ENCODE measurements at places on chromosomes 2 and 18.

- peak; percentile 32 for DNase-seq
These were observed 117.4 kb upstream of the CWC22 start for GRCh38 chr2:180124273-180125139.

- no peak for DNase-seq
These were observed 43.0 kb upstream of the EFEMP1 start for GRCh38 chr2:55966401-55967118.

GRCh38 chr2:105915005-105915558 lies 170.4 kb downstream of the NCK2 start:
- DNase-seq, result no peak

DNA sequence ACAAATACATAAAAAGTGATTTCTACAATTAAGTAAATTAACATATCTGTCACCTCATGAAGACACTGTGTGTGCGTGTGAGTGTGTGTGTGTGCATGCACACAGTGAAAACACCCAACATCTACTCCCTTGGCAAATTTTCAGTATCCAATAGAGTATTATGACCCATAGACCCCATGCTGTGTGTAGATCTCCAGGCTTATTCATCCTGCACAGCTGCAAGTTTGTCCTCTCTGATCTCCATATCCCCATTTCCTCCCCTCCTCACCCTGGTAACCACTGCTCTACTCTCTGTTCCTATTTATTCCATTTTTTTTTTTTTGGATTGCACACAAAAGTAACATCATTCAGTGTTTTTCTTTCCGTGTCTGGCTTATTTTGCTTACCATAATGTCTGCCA lies 391.0 kb downstream of the SOX11 start:
- DNase-seq, result no peak

DNA sequence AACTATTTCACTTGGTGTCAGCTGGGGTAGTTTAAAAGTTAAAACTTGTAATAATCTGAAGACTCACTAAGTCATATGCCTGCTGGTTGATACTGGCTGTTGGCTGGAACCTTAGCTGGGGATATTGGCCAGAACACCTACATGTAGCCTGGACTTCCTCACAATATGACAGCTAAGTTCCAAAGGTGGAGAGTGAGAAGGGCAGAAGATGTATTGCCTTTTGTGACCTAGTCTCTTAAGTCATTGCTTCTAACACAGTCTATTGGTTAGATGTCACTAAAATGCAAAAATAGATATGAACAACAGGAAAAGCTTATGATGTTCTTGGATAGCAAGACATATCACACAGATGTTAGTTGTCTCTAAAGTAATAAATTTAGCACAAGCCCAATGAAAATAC lies 113.2 kb upstream of the CHAC2 start:
- no peak for DNase-seq

- DNase-seq, result no peak
These were observed 451.1 kb upstream of the NETO1 start for GRCh38 chr18:73318739-73319479.

Measured in right kidney (tissue), 9 donors.